Activated T-cell treated with anti-CD3 and anti-CD28 coated beads, Interleukin-2, amount 50 U/mL, for 72 hours (primary cell): ENCODE measurements at places on chromosomes 3 and 15.
A peak's percentile ranks its signal among the peaks of the same experiment; 100 is the strongest.

- DNase-seq: no peak
These were observed 36.4 kb downstream of the ZNF710 start for GRCh38 chr15:90037511-90037860.

GRCh38 chr3:27976933-27977332 lies 254.8 kb upstream of the EOMES start:
- no peak for DNase-seq

DNA sequence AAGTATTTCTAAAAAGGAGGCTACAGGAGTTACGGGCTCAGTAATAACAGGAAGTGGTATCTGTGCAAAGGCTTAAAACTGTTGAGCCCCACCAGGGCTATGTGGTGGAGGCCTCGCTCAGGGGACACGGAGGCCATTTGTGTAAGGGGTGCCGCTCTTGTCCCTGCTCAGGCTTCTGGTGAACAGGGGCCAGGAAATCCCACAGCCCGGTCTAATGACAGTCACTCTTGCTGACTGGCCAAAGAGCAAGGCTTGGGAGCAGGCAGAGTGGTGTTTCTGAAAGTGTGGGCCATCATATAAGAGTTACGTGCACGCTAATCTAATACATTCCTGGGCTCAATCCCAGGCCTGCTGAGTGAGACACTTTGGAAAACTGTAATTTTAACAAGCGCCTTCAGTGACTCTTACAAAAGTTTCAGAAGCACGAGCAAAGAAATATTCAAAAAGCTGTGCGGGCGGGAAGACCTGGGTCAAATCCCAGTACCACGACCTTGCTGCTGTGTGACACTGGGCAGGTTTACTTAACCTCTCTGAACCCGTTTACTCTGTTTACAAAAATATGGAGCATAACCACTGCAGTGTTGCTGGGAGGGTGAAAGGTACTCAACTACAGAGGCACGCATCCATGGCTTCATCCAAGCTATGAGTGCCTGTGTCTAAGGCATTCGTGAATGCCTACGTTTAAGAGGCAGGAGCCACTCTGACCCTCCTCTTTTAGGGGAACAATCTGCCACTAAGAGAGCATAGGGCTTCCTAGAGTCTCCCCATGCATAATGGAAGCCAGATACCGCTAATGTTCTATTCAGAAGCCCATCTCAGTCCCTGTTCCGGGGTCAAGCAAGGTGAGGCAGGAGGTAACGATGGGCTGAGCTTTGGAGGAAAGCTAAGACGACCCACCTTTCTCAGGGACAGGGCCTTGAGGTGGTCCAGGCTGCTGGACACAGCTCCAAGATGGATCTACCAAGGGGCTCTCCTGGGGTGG lies 2.0 kb downstream of the ATP10A start:
- peak; percentile 47 for DNase-seq

GRCh38 chr15:90325726-90326125 lies 26.4 kb upstream of the ZNF774 start:
- DNase-seq: no peak

DNA sequence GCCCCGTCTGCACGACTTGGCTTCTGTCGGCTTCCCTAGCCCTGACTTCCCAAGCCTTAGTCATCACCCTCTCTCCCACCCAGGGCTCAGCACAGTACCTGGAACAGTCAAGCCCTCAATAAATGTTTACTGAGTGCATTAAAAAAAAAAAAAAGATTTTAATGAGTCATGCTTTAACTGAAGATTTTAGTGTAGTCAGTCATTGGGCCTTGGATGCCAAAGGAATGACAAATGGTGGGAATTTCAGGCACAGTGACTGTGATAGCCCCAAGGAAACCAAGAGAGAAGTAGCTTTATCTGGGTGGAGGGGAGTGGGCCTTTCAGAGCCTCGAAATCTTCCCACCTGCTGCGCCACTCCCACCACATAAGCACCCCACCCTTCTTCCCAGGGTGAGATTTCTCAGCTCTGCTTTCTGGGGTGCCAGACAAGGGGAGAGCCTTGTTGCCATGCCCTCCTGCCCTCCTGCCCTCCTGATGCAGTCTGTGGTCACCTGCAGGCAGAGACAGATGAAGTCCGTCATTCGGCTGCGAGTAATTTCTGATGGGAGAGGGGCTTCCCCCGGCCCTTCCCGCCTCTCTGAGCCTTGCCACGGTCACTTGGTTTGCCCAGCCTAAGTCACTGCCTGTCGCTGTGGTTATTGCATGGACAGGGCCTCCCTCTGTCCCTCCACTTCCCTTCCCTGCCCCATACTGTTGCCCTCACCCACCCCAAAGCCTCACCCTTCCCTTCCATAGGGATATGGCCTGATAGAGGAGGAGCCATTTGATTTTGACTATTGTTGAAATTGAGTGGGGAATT lies 41.8 kb downstream of the SMAD3 start:
- no peak for DNase-seq

- DNase-seq: no peak
These were observed 30.4 kb downstream of the CCDC13 start for GRCh38 chr3:42742688-42743087.

- no peak for DNase-seq
These were observed 70.1 kb downstream of the ST8SIA2 start for GRCh38 chr15:92463826-92464225.

DNA sequence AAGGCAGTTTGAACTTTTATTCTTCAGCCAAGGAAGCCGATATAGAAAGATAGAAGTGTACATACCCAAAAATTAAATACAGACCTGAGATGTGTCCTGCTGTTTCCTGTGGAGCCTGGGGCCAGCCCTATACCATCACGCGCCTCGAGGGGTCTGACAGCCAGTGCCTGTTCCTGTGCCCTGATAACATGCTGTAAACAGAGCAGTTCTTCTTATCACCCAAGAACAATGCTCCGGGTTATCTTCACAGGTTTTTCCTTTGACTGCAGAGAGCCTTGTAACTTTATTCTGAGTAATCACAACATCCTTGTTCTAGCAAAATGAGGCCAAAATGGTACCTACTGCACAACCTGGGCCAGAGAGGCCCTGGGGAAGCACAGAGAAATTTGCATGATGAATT lies 289.7 kb upstream of the CHRM5 start:
- no peak for DNase-seq

- DNase-seq: no peak
These were observed 28.6 kb upstream of the NDUFB4 start for GRCh38 chr3:120567370-120568201.

DNA sequence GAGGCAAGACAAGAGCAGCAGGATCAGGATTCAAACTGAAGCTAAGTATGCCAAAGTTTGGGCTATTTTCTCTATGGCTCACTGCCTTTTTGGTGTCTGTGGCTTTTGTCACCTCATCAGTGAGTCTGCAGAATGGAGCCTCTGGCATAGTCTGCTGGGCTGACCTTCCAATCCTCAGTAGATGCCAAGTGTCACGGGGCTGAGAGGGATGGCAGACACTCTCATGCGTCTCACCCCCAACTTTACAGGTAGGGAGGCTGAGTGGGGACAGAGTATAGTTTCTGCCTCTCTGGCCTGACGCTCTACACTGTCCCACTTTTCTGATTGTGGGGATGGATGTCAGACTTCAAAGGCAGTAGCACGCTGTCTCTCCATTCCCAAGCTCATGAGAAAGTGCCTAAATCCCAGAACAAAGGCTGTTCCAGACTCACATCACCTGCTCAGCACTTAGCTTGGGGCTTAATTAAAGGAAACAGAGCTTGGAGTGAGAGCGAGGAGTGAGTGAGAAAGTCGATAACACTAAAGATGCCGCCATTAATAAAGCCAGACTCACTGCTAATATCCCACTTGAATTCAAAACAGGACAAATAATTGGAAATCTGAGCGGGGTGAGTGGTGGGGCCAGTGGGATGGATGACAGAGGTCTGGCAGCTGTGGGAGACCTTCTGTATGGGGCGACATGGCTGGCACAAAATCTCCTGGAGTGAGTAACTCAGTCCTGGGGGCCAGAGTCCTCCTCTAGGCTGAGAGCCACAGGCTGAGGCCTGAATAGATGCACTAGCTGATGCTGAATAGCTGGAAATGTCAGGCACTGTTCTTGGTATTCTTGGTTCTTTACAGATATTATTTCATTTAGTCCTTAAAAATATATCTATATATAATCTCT lies 78.4 kb upstream of the MRPS22 start:
- DNase-seq: no peak

- DNase-seq: no peak
These were observed 4.7 kb upstream of the DIS3L start for GRCh38 chr15:66288551-66289185.

GRCh38 chr3:49649576-49649975 lies 24.6 kb upstream of the APEH start:
- no peak for DNase-seq

DNA sequence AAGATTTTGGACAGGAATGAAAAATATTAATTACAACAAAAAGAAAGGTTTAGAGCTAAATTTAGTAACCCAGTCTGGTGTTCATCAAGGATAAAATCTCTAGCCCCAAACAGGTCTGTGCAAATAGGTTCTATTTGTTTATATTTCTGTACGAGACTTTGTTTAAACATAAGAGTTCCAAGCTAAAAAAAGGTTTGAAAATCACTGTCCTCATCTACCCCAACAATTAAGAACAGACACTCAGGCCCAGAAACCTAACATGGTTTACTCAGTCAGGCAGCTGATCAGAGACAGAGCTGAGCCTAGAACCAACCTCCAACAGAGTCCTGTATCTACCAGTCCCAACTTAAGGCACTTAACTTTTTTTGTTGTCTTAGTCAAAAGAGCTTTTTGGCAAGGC lies 49.3 kb downstream of the SNX4 start:
- no peak for DNase-seq

GRCh38 chr15:76340803-76341365 lies 4.3 kb downstream of the ISL2 start:
- peak; percentile 79 for DNase-seq

GRCh38 chr3:190288836-190289235 lies 33.4 kb downstream of the CLDN1 start:
- DNase-seq: no peak

GRCh38 chr3:157099326-157100095 lies 60.4 kb downstream of the CCNL1 start:
- no peak for DNase-seq
